ENCODE measurements at places on chromosomes 11 and 22.

- no peak for DNase-seq
Observed at GRCh38 chr22:47796128-47796908, 1033.9 kb downstream of the TBC1D22A start.

GRCh38 chr11:3916962-3917361, 61.5 kb downstream of the STIM1 start:
- DNase-seq = no peak

GRCh38 chr22:19686946-19687345, 27.4 kb upstream of the SEPTIN5 start:
- no peak for DNase-seq

DNA sequence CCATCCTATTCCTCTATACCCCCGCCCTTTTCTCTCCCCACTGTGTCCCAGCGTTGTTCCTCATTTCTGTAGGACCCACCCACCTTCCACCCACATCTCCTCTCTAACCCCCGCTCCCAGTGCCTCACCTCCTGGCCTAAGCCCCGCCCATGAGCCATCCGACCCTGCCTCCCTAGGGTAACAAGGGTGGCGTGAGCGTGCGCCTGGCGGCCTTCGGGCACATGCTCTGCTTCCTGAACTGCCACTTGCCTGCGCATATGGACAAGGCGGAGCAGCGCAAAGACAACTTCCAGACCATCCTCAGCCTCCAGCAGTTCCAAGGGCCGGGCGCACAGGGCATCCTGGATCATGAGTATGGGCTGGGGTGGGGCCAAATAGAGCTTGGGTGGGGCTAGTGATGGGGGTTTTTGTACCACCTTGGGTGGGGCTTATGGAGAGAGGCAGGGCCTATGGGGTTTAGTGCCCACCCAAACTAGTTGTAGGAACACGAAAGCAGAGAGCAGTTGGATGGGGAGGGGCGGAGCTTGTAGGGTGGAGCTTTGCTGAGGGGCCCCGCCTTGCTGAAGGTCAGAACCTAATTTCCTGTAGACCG, 4.5 kb downstream of the INPP5J start:
- no peak for DNase-seq

DNA sequence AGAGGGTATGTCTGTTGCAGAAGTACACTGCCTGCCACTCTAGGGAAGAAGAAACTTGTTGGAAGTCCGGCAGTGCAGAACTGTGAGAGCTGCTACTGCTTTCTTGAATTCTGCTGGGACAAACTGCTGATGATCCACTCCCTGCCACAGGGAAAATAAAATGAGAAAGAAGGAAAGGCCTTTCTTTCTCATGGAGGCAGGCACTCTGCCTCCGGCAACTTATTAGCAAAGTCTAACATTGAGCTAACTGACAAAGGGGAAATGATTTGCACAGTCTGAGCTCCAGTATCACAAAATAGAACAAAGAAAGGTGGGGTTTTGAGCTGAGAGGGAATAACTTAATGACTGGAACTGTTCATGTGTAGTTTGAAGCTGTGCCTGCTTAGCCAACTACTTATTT, 134.6 kb downstream of the AASDHPPT start:
- no peak for DNase-seq

- no peak for DNase-seq
Observed at GRCh38 chr11:91396236-91397133, 828.1 kb upstream of the FAT3 start.

- DNase-seq = no peak
Observed at GRCh38 chr11:78649361-78650215, 74.9 kb upstream of the NARS2 start.

DNA sequence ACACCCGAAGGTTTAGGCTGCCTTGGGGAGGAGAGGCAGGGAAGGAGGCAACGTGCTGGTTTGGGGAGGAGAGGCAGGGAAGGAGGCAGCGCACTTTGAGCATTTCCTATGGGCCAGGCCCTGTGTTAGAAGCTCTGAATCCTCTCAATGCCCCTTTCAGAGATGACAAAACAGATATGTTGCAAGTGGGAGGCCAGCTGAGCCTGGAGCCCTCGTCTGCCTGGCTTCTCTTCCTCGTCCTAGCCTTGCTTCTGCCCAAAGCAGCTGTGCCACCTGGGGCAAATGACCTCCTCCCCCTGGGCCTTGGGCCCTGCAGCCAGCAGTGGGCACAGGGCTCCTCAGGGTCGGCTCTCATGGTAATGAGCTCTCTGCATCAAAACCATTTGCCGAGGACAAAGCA, 15.3 kb upstream of the LRRC32 start:
- no peak for DNase-seq

DNA sequence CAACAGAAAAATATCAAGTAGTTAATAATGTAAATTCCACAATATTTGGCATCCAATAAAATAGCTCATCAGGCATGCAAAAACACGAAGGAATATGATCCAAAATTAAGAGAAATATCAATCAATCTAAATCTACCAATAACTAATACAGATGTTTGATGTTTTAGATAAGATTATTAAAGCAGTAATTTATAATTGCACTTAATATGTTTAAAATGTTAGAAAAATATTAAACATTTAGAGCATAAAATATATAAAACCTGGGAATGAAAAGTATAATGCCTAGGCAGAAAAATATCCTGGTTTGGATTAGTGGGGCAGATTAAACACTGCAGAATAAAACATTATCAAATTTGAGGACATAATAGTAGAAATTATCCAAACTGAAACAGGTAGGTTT, 879.9 kb downstream of the FAM181B start:
- no peak for DNase-seq

DNA sequence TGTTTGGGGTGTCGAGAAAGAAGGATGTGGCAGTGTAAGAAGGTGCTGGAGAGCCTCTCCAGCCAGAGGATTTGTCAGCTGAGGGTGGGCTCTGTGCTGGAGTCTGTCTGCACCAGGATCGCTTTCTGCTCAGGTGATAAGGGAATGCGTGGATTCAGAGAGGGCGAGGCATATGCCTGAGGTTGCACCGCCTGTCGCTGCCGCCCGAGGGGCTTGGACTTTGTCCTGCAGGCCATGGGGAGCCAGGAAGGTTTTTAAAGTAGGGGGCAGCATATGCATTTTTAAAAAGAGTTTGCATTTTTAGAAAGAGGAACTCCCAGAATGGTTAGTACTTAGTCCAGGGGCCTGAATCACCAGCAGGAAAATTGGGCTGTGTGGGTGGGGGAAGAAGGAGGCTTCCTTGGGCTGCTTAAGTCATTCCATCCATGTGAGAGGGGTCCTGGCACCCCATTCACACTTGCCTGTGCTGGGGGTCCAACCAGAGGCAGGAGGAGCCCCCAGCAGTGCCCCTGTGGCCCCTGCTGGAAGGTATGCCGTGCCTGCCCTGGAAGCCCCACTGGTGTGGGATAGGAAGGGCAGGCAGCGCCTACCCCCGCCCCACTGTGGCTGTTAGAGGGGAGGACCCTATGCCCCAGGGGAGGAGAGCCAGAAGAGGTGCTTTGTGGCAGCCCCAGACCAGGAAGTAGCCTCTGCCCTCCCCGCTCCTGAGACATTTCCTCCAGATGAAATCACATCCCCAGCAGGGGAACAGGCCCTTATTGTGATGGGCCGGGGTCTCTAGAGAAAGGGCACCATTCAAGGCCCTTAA, 35.8 kb upstream of the MYRF start:
- DNase-seq = no peak

- no peak for DNase-seq
Observed at GRCh38 chr22:19739911-19740449, 16.6 kb downstream of the GP1BB start.

GRCh38 chr11:113529606-113530005, 54.4 kb upstream of the DRD2 start:
- DNase-seq = no peak

- no peak for DNase-seq
Observed at GRCh38 chr11:79313530-79313913, 127.3 kb downstream of the TENM4 start.

DNA sequence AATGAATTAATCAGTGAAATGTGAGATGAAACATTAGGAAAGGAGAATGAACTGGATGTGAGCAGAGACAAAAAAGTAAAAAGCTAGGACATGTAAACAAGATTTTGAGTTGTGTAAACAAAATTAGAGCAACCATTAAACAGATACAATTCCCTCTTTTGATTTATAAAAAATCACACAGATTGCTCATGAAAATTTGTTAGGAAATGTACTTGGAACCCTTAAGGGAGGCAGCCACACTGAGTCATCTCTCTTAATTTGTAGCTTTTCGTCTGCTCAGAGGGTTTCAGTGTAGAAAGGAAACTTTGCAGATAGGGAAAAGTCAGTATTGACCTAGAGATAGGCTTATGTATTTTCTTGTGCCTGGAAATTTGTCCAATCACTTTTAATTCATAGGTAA, 49.6 kb upstream of the ME3 start:
- no peak for DNase-seq

GRCh38 chr11:2581931-2582350, 117.9 kb downstream of the KCNQ1OT1 start:
- DNase-seq = no peak

- no peak for DNase-seq
Observed at GRCh38 chr11:11372461-11372860, 19.4 kb upstream of the CSNK2A3 start.

GRCh38 chr11:27002838-27003237, 8.9 kb downstream of the FIBIN start:
- no peak for DNase-seq

DNA sequence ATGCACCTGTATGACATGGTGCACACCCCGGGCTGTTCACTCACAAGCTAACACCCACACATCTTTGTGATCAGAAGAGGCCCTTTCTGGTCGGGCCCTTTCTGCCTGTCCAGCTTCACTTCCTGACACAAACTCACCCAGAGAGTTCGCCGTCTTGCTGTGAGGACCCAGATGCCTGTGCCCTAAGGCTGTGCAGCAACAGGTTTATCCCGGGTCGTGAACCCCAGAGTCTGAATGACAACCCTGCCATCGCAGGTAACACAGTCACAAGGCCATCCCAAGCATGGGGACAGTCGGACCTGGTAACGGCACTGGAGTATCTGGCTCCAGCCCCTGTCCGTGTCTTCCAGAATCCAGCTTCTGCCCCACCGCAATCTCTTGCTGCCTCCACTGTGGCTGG, 235.1 kb downstream of the BUD13 start:
- DNase-seq = no peak

DNA sequence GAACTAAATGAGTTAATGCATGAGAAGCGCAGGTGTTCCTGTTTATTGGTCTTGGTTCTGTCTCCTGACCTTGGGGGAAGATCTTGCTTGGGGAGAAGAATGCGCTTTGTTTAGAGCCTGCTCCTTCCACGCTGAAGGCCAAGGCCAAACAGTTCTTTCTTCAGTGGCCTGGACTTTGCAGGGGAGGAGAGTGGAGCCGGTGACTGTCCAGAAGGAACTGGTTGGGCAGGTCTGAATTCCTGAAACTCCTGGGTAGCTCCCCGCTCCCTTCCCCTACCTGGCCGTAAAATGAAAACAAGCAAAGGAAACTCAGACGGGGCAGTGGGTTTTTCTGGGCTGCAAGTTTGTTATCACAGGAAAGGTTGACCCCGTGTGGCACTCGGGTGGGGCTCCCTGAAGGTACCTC, 3.6 kb downstream of the ARHGAP8 start:
- DNase-seq = no peak

DNA sequence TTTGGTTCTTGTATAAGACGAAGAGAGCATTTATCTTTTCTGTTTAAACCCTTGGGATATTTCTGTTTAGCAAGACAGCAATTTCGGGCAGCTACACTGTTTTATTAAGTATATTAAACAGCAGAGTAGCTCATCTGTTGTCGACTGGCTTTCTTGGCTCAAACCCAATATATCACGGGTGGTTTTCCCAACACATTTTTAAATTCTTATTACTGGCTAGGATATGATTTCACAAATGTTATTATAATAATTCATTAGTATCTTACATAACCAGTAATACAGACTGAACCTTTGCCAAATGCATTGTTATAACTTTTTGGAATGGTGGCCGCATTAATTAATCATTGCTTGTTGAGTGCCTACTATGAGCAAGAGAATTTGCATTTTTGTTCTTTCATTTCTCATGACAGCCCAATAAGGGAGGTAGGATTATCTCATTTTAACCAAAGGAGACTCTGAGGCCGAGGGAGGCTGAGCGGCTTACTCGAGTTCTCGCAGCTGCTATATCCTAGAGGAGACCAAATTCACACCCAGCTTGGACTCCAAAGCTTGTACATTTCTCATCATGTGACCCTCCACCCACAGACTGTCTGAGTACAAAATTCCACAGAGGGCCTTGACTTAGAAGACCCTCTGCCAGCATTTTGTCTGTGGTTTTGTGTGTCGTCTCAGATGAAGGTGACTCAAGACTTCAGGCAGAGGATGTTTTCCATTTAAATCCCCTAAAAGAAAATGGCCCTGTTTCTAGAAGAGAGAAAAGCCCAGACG, 304.9 kb downstream of the NTM start:
- DNase-seq = no peak

DNA sequence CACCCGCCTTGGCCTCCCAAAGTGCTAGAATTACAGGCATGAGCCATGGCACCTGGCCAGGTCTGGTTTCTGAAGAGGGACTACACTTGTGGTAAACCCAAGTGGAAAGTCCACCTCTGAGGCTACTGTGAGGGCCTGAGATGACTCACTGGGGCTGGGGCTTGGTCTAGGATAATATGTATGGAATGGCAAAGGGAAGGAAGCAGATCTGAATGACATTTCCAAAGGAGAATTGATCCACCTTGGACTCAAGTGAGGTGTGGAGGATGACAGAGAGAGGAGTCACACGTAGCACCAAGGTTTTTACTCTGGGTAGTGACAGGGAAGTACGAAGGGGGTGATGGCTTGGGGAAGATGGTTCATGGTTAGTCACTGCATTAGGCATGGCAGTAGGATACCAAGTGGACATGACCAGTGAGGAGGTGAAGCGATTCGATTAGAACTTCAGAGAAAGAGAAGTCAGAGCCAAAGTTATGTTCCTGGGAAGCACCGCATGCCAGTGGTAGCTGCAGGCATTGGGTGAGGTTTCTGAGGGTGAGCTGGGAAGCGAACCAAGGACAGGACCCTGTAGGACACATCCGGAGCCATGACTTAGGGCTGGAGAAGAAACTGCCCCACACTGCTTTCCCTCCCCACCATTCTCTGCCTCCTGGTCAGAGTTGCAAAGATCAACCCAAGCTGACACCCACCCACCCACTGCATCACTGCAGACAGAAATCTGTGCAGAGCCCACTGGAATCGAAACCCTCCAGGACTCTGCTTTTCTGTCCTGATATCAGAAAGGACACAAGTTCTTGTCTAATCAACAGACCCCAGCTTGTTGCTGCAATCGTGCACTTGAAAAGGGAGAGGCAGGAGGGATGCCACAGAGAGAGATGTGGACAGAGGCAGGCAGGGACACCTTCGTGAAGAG, 13.0 kb upstream of the BCL9L start:
- DNase-seq = no peak

DNA sequence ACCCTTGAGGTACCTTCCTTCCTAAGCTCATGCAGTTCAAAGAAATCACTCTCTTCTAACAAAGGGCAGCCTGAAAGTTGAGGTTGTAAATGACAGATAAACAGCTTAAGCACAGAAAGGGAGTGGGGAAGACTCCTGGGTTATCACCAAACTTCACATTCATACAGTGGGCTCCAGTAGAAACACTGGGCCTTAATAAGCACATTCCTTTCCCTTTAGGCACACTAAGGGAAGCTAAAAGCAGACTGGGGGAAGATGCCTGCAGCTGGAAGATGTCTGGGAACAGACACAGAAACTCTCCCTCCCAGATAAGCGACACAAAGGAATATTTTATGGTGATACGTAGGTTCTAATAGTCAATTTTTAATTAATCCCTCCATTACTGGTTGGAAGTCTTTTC, 350.3 kb upstream of the MPPED2 start:
- no peak for DNase-seq

GRCh38 chr11:65471447-65471891, 27.4 kb upstream of the MALAT1 start:
- no peak for DNase-seq

GRCh38 chr11:14454861-14455632, 44.6 kb downstream of the COPB1 start:
- no peak for DNase-seq

Data from amniotic stem cell (primary cell).